Panc1 (cell line): ENCODE measurements at places on chromosomes 5 and 9.
A peak's percentile ranks its signal among the peaks of the same experiment; 100 is the strongest.

- no peak for DNase-seq
These were observed 39.4 kb downstream of the GNG10 start for GRCh38 chr9:111700776-111701175.

GRCh38 chr9:18788256-18788655 lies 244.8 kb downstream of the SAXO1 start:
- no peak for DNase-seq

- DNase-seq: no peak
These were observed 33.8 kb upstream of the NTNG2 start for GRCh38 chr9:132127888-132128534.

- no peak for DNase-seq
These were observed 61.9 kb downstream of the IRX1 start for GRCh38 chr5:3657364-3658022.

- no peak for DNase-seq
These were observed 29.5 kb downstream of the CAST start for GRCh38 chr5:96691503-96692303.

DNA sequence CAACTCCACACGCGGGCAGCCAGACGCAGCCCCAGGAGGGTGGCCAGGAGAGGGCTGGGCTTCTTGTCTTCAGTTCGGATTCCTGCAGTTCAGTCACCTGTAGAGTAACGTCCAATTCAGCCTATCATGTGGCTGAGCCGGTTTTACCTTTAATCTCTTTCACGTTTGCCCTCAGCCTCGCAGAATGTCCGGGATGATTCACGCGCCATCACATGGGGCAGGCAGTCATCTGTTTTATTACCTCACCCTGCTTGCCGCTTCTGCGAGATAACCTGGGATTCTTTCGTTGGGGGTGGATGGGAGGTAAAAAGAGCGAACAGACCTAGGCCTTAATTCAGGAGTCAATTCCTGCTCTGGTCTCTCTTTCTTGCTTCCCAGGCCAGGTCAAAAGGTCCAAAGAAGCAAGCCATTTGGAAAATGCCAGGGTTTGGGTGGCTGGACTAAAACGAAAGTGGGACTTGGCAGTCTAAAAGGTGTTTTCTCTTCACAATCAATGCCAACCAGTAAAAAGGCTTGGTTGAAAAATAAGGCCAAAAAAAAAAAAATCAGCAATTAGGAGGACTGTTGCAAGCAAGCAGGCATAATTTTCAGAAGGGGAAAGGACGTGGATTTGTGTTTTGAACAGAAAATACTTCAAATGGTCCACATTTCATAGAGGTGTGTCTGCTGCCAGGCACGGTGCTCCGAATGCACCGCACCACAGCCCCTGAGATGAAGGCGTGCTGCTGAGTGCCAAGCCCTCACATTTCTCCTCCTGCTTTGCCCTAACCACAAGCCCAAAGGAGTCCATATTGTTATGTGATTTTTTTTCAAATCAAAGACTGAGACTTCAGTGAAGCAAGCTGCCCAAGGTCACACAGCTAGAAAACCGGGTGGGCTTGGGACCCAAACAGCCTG lies 2.8 kb upstream of the WWC1 start:
- peak; percentile 51 for DNase-seq

DNA sequence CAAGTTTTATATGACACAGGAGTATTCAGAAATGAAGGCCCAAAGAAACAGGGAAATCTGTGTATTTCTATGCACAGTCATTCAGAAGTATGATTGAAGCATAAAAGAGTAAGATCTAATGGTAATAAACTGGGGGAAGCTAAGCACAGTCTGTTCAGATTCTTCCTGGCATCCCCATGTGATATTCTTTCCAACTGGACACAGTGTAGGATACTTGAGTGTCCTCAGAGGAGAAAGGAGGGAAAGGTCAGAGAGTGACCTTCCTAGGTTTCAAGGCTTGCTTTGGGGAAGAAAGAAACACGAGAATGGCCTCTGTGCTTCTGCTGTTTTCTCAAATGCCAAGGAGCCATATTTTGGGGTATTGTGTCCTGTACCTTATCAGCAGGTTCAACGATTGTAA lies 1798.4 kb upstream of the WWC1 start:
- DNase-seq: no peak

GRCh38 chr9:20496328-20496727 lies 126.0 kb downstream of the MLLT3 start:
- DNase-seq: no peak

- DNase-seq: no peak
These were observed 263.5 kb downstream of the TAF11L14 start for GRCh38 chr5:17897776-17898175.

DNA sequence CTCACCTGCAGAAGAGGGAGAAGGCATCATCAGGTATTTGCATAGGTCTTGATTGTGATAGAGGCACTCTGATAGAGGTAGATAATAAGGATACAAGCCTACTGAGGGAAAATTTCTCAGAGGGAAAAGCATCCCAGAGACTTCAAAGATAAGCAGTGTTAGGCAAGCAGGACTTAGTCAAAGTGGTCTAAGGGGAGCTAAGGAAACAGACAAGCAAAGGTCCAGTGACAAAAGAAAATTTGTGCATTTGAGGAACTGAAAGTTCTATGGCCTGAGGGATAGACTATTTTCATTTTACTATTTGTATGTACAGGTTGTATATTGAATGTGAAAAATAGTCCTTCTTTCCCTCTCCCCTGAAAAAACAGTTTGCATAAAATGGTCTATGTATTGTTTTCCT lies 27.4 kb downstream of the OXCT1 start:
- no peak for DNase-seq

DNA sequence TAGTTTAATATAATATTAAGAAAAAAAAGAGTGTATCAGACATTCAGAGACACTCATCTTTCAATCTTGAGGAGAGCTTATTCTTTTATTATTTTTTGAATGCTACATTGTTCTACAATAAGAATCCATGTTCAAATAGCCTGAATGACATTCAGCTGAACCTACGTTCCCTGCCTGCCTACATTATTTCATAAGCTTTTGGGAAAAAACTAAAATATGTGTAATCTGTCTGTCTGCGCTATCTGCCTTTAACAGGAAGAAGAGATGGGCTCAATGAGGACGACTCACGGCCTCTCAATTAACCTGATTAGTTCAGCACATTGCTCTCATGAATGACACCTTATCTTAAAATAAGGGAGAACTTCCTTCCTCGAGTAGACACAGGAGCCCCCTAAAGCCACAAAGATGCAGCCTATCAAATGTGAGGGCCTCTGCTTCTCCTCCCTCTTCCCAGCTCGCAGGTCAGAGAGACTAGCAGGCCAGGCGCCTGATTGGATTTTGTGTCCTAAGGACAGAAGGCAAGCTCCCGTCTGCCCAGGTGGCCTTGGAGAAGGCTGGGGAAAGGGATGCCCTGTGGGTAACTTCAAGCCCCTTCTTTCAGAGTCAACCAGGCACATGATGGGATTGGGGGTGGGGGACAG lies 37.8 kb downstream of the EBF1 start:
- DNase-seq: no peak

DNA sequence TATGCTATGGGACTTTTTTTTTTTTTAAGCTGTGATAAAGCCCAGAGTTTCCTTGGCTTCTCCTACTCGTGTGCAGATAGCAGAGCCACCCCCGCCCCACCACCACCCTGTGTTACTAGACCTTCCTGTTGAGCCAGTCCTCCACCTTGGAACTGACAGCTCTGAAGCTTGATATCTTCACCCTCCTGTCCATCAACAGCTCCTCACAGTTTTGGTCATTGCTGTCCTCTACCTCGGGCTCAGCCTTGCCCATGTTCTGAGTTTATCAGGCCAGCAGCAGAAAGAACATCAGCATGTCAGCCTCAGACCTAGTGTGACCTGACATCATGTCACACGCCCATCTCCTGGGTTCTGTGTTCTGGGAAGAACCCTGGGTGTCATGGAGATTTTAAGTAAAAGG lies 167.1 kb upstream of the RAI14 start:
- no peak for DNase-seq

DNA sequence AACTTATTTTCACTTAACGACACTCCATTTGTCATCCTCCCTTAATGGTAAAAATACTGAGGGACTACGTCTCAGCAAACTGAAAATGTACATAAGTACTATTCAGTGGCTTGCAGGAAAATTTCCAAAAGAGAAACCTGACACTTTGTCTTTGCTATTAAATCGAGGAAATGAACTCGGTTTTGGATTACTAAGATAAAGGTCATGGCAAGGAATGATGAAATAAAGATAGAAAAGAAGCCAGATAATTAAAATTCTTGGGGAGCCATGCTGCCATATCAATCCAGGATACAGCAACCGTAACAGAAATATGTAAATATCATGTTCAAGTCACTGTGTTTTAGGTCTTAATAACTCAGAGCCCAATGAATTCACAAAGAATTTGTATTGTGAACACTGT lies 647.8 kb downstream of the CDH9 start:
- DNase-seq: no peak

GRCh38 chr5:83095957-83096539 lies 18.7 kb downstream of the XRCC4 start:
- peak; percentile 62 for DNase-seq

DNA sequence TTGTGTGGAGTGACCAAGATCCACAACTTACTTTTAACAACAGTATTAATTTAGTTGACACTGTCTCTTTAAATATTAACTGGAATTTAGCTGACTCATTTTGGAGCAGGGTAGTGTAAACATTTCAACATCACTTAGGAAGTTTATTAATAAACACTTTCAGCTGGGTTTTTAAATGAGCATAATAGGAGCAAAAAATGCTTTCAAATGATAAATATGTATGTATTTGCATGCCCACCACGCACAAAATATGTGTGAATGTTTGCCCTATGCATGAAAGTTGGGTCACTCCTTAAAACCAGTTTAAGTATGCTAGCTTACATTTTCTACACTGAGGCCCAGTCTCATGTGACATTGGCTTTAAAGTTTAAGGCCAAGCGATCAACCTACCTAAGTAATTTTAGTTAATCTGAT lies 2.9 kb downstream of the ZFAND5 start:
- DNase-seq: no peak

GRCh38 chr5:84086511-84086910 lies 298.2 kb downstream of the EDIL3 start:
- no peak for DNase-seq

DNA sequence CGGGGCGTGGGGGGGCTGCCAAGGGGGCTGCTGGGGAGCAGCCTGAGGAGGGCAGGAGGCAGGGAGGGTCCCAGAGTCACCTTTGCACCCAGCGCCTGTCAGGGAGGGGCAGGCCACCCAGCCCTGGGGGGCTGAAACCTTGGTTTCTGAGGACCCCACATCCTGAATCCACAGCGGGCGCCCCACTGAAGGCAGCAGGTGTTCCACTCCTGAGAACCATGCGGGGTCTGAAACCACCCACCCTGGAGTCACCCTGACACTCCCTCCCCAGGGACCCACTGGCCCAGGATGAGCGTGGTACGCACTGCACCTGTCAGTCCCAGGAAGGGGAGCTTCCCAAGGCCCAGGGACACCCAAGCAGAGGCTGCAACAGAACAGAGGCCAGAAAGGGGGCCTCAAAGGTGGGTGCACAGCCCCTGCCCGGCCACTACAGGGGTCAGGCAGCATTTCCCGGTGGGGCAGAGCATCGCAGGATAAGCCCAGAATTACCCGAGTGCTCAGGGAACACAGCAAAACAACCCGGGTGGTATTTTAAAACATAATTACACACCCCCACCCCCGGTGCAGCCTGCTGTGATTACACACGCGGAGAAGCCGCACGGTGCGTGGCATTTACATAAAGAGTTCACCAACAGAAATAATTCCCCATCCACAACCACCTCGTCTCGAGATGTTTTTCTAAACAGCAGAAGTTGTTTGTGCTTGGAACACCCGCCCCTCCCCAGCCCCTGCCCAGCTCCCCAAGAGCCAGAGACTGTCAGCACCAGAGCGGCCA lies 57.3 kb upstream of the UBAC1 start:
- DNase-seq: no peak

- no peak for DNase-seq
These were observed 52.1 kb downstream of the C9orf50 start for GRCh38 chr9:129568560-129569501.

GRCh38 chr5:126438868-126439267 lies 15.7 kb downstream of the GRAMD2B start:
- DNase-seq: no peak

- no peak for DNase-seq
These were observed 135.4 kb upstream of the PRSS3 start for GRCh38 chr9:33659921-33660320.

DNA sequence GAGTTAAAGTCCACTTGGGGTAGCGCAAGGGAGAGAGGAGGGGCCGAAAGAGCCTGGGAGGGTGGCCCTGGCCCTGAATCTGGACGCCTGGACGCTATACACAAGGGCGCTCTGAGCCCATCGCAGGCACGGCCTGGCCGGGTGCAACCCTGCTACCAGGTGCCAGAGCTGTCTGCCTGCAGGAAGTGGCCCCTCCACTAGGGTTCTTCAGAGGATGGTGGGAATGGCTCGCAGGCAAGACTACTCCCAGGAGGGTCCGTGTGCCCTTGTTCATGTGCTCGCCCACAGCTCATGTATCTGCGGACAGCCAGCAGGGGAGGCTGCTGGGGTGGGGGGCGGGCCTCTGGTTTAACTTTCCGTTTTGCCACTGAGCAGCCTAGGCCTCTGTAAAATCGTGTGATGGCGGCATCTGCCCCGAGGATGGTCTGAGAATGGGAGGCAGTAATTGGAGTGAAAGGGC lies 1.4 kb upstream of the NKD2 start:
- no peak for DNase-seq

DNA sequence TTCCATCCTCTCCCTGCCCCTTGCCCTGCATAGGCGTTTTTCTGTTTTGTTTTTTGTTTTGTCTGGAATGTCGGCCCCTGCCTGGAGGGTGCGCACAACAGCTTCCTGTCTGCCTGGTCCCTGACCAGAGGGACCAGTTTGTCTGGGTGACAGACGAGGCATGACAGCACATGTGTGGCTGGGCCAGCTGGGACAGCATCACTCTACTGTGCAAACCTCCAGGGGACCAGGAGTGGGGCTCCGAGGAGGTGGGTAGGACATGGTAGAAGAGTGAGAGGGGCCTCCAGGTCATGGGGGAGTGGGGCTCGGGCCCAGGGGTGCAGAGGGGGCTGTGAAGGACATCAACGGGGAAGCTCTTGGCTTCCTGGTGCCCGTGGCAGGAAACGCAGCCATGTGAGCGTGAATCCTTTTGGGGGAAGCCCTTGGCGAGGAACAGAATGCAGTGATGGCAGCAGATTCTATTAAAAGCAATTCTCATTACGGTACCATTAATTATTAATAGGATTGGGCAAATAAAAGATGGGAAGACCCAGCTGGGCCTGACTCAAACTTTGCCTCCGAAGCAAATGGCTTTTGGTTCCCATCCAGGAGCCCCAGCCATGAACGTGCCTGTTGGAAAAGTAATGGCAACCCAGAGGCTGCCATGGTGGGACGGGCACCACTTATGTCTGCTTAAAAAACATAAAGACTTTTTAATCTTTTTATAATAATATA lies 184.4 kb upstream of the IER5L start:
- DNase-seq: no peak
